ENCODE measurements at places on chromosomes 6 and 20.

GRCh38 chr6:81857812-81858211, 105.3 kb upstream of the TENT5A start:
- DNase-seq: no peak

GRCh38 chr6:30885999-30886896, 1.9 kb downstream of the DDR1 start:
- no peak for DNase-seq

DNA sequence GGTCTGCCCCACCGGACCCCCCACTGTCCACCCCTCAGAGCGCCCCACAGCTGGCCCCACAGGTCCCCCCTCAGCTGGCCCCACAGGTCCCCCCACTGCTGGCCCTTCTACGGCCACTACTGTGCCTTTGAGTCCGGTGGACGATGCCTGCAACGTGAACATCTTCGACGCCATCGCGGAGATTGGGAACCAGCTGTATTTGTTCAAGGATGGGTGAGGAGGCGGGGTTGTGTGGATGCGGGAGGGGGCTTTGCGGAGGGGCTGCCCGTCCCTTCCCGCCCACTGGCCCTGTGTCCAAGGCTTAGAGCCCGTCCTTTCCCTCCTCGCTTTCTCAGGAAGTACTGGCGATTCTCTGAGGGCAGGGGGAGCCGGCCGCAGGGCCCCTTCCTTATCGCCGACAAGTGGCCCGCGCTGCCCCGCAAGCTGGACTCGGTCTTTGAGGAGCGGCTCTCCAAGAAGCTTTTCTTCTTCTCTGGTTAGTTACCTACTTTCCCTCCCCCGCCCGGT, 4.7 kb downstream of the MMP9 start:
- no peak for DNase-seq

DNA sequence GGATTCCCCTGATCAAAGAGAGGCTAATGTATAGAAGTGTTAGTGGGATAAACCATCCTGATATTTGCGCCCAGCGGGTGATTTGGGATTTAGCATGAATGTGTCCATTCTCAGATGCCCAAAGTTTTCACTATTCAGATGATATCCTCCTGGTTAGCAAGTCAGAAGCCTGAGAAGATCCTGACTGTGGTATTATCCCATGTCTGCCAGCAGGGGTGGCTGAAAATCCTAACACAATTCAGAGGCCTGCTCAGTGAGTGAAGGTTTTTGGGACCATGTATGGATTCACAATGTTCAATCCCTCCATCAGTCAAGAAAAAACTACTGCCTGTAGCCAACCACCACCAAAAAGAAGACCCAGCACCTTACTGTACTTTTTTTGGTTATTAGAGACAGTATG, 34.1 kb upstream of the SPACA1 start:
- DNase-seq: no peak

DNA sequence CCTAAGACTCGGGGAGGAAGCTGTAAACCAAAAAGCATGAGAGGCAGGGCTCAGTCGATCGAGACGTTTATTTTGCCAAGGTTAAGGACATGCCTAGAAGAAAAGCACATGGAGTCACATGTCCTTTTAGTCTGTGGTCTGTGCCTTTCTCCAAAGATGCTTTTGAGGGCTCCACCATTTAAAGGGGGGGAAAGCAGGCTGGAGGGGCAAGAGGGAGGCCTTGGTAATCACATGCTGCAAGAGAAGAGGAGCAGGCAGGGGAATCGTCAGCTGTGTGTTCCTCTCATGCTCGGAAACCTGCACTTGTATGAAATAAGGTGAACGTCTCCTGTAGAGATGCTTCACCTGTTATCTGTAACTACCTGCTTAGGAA, 9.1 kb upstream of the YTHDF1 start:
- no peak for DNase-seq

GRCh38 chr6:170006900-170007467, 255.6 kb downstream of the ERMARD start:
- DNase-seq: no peak

- no peak for DNase-seq
Observed at GRCh38 chr6:25925876-25926275, 4.6 kb downstream of the SLC17A2 start.

- DNase-seq: no peak
Observed at GRCh38 chr6:138188278-138188941, 26.7 kb downstream of the ARFGEF3 start.

DNA sequence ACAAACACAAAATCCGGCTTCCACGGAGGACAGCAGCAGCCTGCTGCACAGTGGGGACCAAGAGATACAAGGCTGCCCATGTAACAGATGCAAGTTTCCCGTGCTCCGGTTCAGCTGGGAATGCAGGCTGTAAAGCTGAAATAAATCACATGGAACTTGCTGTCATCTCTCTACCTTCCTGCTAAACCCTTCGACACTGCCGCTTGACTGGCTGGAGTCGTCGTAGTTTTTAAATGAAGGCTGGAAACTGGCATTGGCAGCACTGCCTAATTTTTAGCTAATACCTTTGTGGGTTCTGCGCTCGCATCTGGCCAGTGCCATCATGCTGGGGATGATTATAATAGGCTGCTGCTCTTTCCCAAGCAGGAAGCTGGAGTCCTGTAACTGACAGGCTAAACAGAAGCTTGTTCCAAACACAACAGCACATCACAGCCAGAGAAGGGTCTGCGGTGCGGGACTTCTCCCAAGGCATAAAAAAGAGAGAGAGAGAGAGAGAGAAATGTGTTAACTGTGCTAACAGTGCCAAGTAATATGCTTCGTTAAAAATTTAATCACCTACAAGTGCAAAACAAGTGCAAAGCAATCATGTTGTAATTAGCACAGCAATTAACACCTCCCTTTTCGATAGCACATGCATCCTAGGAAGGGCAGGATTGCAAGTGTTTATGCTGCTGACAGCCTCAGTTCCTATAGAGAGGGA, 146.1 kb downstream of the TFAP2A start:
- DNase-seq: no peak

- DNase-seq: no peak
Observed at GRCh38 chr20:48405909-48406308, 421.9 kb downstream of the PREX1 start.

DNA sequence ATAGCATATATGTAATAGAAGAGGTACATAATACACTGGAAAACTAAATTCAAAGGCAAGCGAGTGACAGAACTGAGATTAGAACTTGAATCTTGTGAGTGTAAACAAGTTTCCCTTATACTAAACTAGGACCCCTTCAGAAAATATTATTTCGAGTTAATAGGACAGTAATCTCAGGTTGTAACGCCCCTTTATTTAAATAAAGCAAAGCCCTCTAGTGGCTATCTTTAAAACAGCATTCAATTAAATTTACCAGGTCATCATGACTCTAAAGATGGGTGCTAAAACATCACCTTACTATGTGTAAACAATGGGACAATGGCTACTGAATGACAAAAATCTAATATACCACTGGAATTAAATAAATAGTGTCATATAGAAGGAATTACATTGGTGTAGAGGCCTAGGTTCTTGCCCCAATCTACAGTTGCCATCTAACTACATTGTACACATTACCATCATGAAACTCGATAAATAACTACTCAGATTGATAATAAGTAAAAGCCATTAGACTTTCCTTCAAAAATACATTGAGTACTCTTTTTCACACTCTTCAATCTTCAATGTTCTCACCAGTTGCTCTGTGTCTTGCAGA, 255.4 kb upstream of the IRAK1BP1 start:
- no peak for DNase-seq

- no peak for DNase-seq
Observed at GRCh38 chr6:101393829-101394251, 332 bp downstream of the GRIK2 start.

- DNase-seq: peak; percentile 66
Observed at GRCh38 chr20:3172933-3173609, at the start of gene LZTS3. LZTS3 (minus strand) TSS chr20:3173549; CDS start chr20:3167163, 6,386 bp downstream.
